Inflammatory macrophage (primary cell): ENCODE measurements at places on chromosomes 6 and 20.

- DNase-seq, result no peak
These were observed 17.7 kb downstream of the SRXN1 start for GRCh38 chr20:635028-635892.

GRCh38 chr6:119264854-119265397 lies 84.6 kb downstream of the MAN1A1 start:
- no peak for DNase-seq

GRCh38 chr20:5586720-5587119 lies 163.5 kb upstream of the SHLD1 start:
- DNase-seq, result peak; percentile 43

- no peak for DNase-seq
These were observed 48.9 kb downstream of the CDH22 start for GRCh38 chr20:46259260-46259859.

DNA sequence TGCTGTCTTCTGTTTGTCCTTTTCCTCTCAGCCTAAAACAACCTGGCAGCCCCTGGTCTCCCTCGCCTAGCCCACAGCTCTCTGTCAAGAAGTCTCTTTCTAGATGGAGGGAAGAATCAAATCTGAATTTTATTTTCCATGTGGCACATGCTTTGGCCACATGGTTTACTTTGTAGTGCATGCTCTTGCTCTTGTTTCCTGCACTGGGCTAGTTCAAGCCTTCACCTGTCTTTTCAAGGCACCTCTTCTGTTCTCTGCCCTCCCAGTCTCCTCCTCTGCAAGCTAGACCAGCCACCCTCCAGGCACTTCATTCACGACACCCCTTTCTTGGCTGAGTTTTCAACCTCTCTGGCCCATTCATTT lies 7.6 kb downstream of the PPP1R14C start:
- no peak for DNase-seq

- DNase-seq, result no peak
These were observed 355.0 kb downstream of the CDH26 start for GRCh38 chr20:60313191-60313590.

GRCh38 chr6:140824595-140824994 lies 1308.1 kb upstream of the GJE1 start:
- no peak for DNase-seq

DNA sequence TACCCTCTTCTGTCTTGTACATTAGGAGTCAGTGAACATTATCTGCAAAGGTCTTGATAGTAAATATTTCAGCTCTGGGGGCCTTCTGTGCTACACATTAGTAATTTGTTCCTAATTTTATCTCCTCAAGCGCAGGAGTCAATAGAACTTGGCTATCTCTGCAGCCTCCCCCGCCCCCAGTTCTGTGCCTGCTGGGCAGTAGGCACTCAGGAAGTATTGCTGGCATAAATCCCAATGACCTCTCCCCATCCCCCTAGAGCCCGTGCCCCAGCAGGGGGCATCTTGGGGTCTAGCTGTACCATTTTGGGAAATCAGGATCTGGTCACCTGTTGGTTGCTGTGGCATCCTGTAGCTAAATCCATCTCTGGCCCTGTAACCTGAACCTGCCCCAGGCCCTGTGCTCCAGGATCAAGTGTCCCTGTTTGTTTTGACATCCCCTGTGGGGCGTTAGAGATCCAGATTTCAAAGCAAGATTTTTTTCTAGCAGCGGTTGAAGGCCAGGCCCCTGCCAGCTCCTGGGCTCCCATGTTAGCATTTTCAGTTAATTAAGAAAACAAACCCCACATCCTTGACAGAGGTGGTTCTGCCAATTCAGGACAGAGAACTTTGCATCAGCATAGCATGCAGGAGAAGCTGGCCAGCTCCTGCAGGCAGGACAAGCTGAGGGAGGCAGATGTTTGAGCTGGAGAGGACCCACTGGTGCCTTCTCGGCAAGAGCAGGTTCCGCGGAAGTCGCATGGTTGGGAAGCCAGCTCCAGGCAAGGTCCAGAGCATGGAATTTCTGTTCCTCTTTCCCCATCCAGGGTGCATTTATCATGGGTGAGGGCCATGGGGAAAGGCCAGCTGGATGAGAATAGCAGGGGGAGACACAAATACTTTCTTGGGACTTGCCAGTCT lies 32.1 kb downstream of the DAAM2 start:
- DNase-seq, result no peak

- no peak for DNase-seq
These were observed at the start of gene SGK1 for GRCh38 chr6:134317471-134318131. Gene SGK1 (minus strand): TSS chr6:134318112. CDS start chr6:134317460, 652 bp downstream.

GRCh38 chr6:137977206-137977605 lies 110.1 kb downstream of the TNFAIP3 start:
- no peak for DNase-seq

- DNase-seq, result no peak
These were observed 622.3 kb upstream of the IMPG1 start for GRCh38 chr6:76694795-76695194.

GRCh38 chr6:16697437-16698161 lies 63.7 kb downstream of the ATXN1 start:
- DNase-seq, result no peak

- no peak for DNase-seq
These were observed 14.3 kb downstream of the SERPINB6 start for GRCh38 chr6:2956930-2957685.

DNA sequence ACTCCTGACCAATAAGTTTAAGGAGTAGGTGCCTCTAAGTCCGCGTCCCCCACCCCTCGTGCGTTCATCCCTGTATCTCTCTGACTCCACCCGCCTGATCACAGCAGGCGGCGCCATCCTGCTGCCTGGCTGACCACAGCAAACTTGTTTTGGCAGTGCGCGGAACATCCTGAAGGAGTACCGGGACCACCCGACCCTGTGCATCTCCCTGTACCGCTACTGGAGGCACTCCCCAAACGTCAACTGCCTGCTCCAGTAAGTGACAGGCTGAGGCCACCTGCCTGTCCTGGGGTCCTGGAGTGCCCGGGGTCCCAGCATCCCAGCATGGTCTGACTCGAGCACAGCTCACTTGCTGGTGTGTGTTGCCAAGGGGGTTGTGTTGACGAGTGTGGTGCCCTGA lies 19.0 kb downstream of the PNLDC1 start:
- no peak for DNase-seq

- DNase-seq, result no peak
These were observed 113.9 kb downstream of the ADAT2 start for GRCh38 chr6:143336446-143337152.

DNA sequence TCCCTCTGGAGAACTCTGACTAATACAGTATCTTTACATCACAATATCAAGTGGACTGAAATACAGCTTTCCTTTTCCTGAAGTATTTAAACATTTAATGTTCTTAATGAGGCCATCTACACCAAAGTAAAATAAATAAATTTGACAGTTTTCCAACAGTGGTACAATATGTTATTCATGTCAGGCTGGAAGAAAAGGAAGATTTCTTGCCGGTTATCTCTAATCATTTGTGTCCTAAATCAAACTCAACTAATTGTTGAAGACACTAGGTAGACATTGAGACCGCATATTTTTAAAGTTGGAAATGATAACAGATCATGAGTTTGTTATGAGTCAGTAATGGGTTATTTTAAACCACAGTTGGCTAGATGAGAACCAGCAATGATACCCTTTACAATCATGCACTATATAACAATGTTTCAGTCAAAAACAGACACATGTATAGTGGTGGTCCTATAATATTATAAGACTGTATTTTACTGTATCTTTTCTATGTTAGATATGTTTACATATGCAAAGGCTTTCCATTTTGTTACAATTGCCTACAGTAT lies 241.6 kb downstream of the LMBRD1 start:
- no peak for DNase-seq

DNA sequence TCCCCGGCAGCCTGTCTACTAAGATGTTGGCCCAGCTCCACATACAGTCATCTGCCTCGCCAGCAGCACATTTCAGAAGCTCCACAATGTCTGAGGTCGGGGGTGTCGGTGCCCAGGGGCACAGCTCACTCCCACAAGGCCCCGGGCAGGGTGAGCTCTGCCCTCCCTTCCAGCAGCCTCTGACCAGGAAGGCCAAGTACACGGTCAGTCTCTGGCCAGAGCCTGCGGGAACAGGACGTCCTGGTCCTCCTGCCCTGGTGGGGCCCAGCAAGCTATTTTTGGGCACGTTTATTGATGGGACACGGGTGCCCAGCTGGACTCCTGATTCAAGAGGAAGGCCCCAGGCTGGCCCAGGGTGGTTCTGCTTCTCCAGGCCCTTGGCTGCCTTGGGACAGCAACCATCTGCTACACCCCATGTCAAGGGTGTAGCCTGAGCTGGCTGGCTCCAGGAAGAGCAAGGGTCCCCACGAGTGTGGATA lies 114.9 kb upstream of the PTPN1 start:
- DNase-seq, result no peak

DNA sequence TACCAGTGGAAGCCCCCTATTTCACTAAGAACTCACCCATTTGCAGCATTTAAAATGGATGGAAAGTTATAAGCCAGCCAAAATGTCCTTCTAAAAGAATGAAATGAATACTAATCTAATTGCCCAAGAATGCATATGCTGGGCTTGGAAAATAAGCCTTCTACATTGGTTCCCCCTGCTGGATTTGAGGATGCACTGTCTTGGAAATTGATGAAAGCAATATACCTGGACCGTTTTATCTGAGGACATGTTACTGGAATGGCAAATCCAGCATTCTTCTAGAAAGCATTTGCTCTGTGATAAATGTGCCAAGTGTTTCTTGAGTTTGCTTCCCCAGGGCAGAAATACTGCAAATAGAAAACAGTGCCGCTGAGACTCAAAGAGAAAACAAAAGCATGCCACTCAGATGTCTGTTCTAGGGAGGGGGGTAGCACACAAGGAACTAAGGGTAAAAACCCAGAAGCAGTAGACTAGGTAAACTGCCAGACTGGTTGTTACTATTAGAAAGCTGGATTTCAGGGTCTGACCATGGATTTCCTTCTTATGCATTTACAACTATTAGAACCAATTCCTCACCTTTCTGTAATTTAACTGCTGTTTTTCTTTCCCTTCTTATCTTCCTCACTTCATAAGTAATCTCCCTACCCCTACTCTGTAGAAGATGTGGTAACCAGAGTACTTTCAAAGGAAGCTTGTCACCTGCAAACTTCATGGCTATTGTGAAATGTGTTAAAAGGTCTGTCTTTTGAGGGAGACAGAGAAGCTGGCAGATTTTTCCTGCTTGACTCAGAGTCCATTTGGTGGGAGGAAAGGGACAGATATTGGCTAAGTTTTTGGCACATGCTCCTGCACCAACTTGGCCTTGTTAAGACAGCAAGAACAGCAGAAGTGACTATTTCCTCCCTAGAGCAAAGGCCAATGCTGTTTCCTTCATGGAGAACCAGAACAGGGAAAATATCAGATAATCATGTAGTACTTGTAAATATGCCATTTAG lies 642.6 kb downstream of the KIF16B start:
- DNase-seq, result no peak
